A549 treated with CORT108297 at 1 μM for 4 hours (cell line): ENCODE measurements at places on chromosomes 11 and 22. TPM values are rescaled to one million over a fixed set of nuclear protein-coding genes. Genes with fewer than 3 reads are reported as not detected.

Gene MMP3
- total RNA-seq = 0.03 to 0.41 TPM (median 0.39 TPM) in 3 of 5 replicates, not detected in the others

Gene PLEKHB1
- 0.46 to 0.82 TPM (median 0.76 TPM) in 5 replicates for total RNA-seq

Gene PNPLA3
- total RNA-seq = 0.68 to 1.2 TPM (median 0.95 TPM) in 5 replicates

Gene LARGE2
- total RNA-seq = 1.2 to 3.6 TPM (median 2.4 TPM) in 5 replicates

Gene NPTXR
- 10.5 to 15.3 TPM (median 11.9 TPM) in 5 replicates for total RNA-seq

Gene MICAL3
- 20.9 to 40.8 TPM (median 35.0 TPM) in 5 replicates for total RNA-seq

Gene SOX10
- total RNA-seq = not detected in 5 replicates

Gene SCGB2A2
- total RNA-seq = not detected in 5 replicates
